GM23248 (cell line): ENCODE measurements at places on chromosomes 12 and 14. TPM values are rescaled to one million over a fixed set of nuclear protein-coding genes. Genes with fewer than 3 reads are reported as not detected.

The IFI27 gene
- not detected in 2 replicates for total RNA-seq

The TMEM116 gene
- 6.7 and 17.1 TPM in 2 replicates for total RNA-seq

The SMCO2 gene
- total RNA-seq, result not detected in 2 replicates

The TMEM132D gene
- not detected in 2 replicates for total RNA-seq

The TMEM121 gene
- 11.1 and 20.5 TPM in 2 replicates for total RNA-seq

The GPR65 gene
- 0.13 and 0.22 TPM in 2 replicates for total RNA-seq

The NOVA1 gene
- under 0.01 and 0.32 TPM in 2 replicates for total RNA-seq

The GPD1 gene
- total RNA-seq, result 0.13 TPM in 1 of 2 replicates, not detected in the other

GRCh38 chr12:98399532-98399931, 115.9 kb upstream of the TMPO start:
- no peak overlapping the region for H3K4me3 ChIP-seq
- peak; percentile 87 for DNase-seq
- 0 out of 2 replicates have a peak, but pooled peaks cover 5% of the 10 kb centered on the region for H3K27me3 ChIP-seq

GRCh38 chr12:14654842-14655241, 41.6 kb downstream of the GUCY2C start:
- no peaks in the 10 kb centered on the region for H3K36me3 ChIP-seq
- no peak for DNase-seq
- no peak overlapping the region for H3K4me3 ChIP-seq

DNA sequence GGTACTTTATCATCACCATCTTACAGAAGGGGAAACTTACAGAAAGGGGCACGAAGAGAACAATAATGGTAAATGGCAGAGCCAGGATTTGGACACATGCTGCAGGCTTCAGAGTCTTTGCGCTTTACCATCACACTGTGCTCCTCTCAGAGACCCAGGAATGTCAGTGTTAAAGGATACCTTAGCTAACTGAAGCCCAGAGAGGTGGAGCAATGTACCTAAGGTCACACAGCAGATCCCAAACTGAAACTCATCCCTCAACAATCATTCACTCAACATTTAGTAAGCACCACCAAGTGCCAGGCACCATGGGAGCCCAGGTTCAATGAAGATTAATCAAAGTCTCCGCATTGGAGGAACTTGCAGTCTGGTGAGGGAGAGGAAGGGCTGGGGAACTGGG, 8.0 kb upstream of the KRT78 start:
- DNase-seq, result no peak
- no peak overlapping the region for H3K27ac ChIP-seq
- H3K4me3 ChIP-seq, result no peak overlapping the region
- H3K27me3 ChIP-seq, result peaks cover 19% of the 10 kb centered on the region
- H3K4me1 ChIP-seq, result no peaks in the 10 kb centered on the region

DNA sequence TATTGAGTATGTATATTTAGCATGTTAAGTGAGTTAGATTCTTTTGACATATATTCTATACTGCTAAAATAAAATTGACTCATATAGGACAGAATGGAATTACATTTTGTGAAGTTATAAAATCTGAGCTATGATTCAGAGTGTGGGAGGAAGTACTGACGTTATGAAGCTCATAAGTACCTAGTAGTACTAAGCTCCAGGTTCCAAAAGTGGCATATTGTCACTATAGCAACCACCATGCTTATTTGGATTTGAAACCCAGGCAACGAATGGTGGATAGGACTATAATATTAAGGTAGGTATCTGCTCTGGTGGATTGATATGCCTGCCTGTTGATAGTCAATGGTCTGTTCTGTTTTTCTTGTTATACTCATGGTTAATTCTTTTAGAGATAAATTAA, 2.2 kb upstream of the FBXO33 start:
- peaks cover 13% of the 10 kb centered on the region for H3K4me1 ChIP-seq
- H3K27ac ChIP-seq, result no peak overlapping the region
- H3K4me3 ChIP-seq, result no peak overlapping the region
- DNase-seq, result no peak
- no peaks in the 10 kb centered on the region for H3K36me3 ChIP-seq

DNA sequence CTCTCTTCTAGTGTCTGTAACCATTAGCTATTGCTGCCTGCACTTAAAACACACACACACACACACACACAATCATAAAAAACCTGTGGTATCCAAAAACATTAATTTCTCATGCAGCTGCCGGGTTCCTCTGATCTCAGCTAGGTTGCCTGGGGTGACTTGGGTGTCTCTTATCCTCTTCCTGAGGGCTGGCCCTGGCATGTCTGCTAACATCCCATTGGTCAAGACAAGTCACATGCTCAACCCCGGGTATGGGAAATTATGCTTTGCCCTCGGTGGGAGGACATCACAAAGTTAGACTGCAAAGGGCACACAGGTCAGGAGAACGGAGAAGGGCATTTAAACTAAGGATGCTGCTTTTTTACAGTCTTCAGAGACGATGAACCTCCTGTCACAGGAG, 55.7 kb downstream of the TRPV4 start:
- H3K36me3 ChIP-seq, result no peaks in the 10 kb centered on the region
- H3K27ac ChIP-seq, result no peak overlapping the region
- no peak overlapping the region for H3K4me3 ChIP-seq
- no peaks in the 10 kb centered on the region for H3K27me3 ChIP-seq

GRCh38 chr12:128191380-128191779, 75.6 kb upstream of the TMEM132C start:
- no peaks in the 10 kb centered on the region for H3K36me3 ChIP-seq
- no peaks in the 10 kb centered on the region for H3K4me1 ChIP-seq
- DNase-seq, result no peak
- no peak overlapping the region for H3K4me3 ChIP-seq
- no peaks in the 10 kb centered on the region for H3K27me3 ChIP-seq

DNA sequence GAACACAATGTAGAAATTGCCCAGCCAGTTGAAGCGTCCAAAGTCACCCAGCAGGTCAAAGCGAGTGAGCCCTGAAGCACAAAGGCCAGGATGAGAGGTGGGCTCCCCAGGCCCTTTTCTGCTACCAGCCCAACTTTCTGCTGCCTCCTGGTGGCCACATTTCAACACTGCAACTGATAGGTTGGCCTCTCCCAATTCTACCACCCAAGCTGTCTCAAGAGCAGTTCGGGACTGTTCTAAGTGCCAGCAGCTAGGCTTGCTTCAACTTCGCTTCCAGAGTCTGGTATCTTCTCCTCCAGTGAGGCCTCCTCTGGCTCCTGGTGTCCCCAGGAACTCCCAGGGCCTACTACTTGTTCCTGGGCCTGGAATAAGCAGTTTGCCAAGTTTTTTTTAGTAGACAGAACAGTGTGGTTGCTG, 3.4 kb upstream of the DHH start:
- DNase-seq, result peak; percentile 50
- peaks cover 14% of the 10 kb centered on the region for H3K36me3 ChIP-seq
- 0 out of 2 replicates have a peak, but pooled peaks cover 4% of the 10 kb centered on the region for H3K4me1 ChIP-seq
- no peak overlapping the region for H3K27ac ChIP-seq
- H3K27me3 ChIP-seq, result peaks cover 18% of the 10 kb centered on the region

- no peak overlapping the region for H3K4me3 ChIP-seq
- H3K36me3 ChIP-seq, result no peaks in the 10 kb centered on the region
- DNase-seq, result no peak
- H3K27me3 ChIP-seq, result no peaks in the 10 kb centered on the region
- no peak overlapping the region for H3K27ac ChIP-seq
Measured at GRCh38 chr12:59453475-59453874, 142.4 kb upstream of the SLC16A7 start.

DNA sequence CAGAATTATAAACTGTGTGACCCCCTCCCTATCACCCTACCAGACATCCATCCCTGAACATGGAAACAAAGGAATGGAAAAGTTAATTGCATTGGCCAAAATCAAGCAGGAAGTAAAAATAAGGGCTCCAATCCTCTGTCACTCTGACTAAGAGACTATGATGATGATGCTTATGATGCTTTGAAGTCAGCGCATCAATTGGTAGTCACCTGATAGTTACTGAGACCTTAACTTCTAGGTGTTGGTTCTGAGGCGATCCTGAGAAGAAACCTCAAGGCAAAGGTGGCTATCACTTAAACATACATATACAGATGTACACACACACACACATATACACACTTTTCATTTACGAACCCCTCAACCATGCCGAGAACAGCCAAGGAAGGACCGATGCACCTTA, 6.6 kb downstream of the ITPR2 start:
- H3K27ac ChIP-seq, result no peak overlapping the region
- peaks cover 23% of the 10 kb centered on the region for H3K4me1 ChIP-seq
- no peaks in the 10 kb centered on the region for H3K27me3 ChIP-seq
- no peaks in the 10 kb centered on the region for H3K36me3 ChIP-seq
- no peak overlapping the region for H3K4me3 ChIP-seq
- DNase-seq, result no peak

DNA sequence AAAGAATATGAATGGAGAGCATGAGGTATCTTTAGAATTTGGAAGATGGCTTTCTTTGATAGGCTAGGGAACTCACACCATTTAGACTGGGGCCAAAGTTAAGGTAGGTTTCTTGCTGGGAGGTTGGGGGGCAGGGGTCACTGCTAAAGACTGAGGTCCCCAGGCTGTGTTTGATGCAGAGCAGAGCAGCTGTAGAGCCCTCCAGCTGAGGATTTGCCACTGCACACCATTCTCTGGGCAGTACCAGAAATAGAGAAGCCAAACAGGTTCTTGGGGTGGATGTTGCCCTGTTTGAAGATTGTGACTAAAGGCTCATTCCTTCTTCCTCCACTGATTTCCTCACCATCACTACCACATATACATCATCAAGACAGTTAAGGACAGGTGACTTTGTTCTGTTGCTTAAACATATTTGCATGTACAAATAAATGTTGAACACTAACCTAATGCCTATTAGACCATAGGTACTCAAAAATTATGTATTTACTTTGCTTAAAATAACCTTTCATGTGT, 7.9 kb downstream of the NTF3 start:
- no peak for DNase-seq
- peaks cover 39% of the 10 kb centered on the region for H3K4me1 ChIP-seq
- no peaks in the 10 kb centered on the region; the same call in 1 of the 2 replicates for H3K27me3 ChIP-seq
- H3K4me3 ChIP-seq, result no peak overlapping the region
- no peak overlapping the region for H3K27ac ChIP-seq
- H3K36me3 ChIP-seq, result no peaks in the 10 kb centered on the region

DNA sequence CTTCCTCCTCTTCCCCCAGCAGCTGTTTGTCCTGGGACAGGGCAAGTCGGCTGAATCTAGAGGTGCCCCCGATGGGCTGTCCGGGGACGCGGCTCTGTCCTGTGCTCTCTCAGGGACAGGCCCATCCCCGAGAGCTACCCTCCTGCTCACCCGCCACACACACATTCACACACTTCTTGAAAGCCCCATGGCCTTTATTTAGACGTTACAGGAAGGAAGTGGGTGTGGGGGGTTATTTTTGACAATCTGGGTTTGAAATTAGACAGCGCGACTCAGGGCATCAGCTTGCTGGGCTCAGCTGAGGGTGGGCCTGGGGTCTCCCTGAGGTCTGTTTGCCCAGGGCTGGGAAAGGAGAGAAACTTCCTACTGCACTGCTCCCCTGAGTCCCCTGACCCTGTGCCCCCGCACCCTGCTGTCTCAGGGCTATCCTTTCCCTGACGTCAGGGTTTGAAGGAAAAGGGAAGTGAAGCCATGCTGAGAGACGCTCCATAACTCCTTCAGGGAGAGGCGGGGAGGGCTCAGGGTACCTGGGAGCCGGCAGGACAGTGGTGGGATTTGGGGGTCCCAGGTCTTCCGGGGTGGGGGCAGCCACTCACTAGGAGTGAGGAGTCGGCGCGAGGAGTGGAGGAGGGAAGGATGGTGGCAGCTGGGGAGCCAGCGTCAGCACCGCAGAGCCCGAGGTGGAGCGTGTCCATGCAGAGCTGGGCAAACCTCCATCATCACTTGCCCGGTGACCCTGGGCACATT, 8.1 kb downstream of the PTPN6 start:
- H3K36me3 ChIP-seq, result no peaks in the 10 kb centered on the region
- H3K4me3 ChIP-seq, result no peak overlapping the region
- DNase-seq, result no peak
